Stimulated activated effector memory CD8-positive, alpha-beta T cell treated with anti-CD3 and anti-CD28 coated beads, Interleukin-12 subunit alpha, Interleukin-12 subunit beta, amount 100 ng/mL, for 72 hours (primary cell): ENCODE measurements at places on chromosomes 5 and 9.

- DNase-seq, result no peak
Observed at GRCh38 chr9:1429297-1429696, 379.1 kb downstream of the DMRT2 start.

GRCh38 chr9:129184596-129185122 lies 6.6 kb upstream of the IER5L start:
- no peak for DNase-seq

DNA sequence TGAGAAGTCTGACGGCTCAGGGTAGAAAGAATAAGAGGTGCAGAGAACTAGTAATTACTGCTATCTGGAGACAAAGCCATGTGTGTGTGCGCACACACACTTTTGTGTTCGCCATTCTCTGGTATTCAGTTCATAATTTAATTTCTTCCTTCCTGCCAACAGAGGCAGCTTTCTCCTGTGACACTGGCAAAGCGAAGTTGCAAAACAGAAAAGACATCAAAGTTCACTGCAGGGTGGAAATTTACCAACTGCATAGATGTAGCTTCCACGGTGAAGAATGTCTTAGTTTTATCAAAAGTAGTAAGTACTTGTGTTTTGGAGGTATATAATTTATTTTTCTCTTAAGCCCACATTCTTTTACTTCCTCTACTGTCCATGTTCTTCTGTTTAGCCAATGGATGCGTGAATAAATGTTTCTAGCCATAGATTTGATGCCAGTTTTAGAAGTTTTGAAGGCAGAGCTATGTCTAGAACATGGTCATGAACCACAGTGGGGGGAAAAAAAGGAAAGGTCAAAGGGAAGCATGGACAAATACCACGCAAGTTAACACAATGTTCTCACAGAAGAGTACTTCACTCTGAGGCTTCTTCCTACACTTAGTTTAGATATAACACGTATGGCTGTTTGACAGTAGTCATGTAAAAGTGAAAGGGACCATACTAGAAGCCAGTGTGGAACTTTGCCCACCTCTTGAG lies 536.5 kb upstream of the GRIA1 start:
- no peak for DNase-seq

DNA sequence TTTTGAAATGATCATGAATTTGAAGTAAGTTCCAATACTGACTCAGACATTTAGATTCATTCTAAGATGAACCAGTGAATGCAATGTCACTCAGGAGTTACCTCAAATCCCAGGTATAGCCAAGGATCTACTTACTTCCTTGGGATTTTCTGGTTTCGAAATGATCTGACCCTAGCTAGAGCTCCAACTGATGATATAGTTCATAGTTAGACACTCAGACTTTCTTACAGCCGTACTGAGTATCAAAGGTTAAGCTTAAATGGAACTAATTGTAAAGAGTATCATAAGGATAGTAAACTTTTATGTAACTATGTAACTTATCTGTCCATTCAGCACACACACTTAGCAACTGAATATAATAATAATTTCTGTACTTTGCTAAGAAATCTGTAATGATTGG lies 84.0 kb upstream of the FSD1L start:
- no peak for DNase-seq

DNA sequence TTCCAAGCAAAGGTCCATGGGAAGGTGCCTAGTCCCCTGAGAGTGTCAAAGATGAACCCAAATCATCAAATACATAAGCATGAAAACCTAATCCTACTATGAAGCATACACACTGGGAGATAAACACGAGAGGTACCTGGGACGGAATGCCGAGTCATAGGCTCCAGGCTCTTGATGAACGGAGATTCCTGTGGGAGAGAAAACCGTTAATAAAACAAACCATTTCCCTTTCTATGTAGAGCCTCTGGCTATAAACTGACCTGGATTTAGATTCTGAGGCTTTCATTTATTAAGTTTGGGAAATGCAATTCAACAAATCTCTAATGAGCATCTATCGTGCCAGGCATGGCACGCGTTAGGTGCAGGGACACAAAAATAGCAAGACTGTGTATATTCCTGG lies 206.4 kb upstream of the IL12B start:
- no peak for DNase-seq

- DNase-seq, result no peak
Observed at GRCh38 chr9:125961072-125961471, 213.9 kb downstream of the PBX3 start.

GRCh38 chr9:132214027-132214622 lies 52.3 kb downstream of the NTNG2 start:
- no peak for DNase-seq

GRCh38 chr5:81904861-81905260 lies 67.0 kb upstream of the ATG10 start:
- DNase-seq, result no peak

GRCh38 chr5:135046661-135047346 lies 12.8 kb upstream of the PITX1 start:
- no peak for DNase-seq

GRCh38 chr5:167644619-167645018 lies 646.8 kb upstream of the WWC1 start:
- DNase-seq, result no peak

DNA sequence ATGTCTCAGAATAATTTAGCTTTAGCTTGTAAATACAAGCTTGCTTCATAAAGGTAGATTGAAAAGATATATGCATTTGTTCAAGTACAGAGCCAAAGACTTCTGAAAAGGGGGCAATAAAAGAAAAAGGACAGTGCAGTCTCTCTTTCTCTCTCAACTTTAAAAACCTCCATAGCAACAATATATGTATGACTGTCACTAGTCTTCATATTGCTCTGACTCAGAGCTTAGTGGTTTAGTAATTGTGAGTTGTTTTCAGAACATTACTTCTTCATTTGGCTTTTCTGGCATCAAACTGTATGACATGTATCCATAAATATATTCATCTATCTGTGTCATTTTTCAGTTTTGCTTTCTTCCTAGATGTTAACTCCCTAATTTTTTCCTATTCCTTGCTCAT lies 194.6 kb upstream of the KIF2A start:
- DNase-seq, result no peak

DNA sequence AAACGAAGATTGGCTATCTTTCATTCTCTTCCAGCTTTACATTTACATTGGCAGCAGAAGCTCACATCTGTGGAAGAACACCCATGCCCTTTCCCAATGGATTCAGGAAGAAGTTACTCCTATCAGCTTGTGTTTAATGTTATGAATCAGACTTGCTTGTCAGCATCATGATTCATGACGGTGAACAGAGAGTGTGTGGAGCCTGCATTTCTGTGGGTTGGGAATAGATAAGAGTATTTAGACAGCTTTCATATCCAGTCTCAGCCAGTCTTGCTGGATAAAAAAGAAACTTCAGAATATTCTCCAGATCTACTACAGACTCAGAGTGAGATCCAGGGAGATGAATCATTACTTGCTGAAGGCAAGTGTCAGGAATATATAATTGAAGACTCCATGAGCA lies 812.9 kb upstream of the ZNF608 start:
- no peak for DNase-seq

DNA sequence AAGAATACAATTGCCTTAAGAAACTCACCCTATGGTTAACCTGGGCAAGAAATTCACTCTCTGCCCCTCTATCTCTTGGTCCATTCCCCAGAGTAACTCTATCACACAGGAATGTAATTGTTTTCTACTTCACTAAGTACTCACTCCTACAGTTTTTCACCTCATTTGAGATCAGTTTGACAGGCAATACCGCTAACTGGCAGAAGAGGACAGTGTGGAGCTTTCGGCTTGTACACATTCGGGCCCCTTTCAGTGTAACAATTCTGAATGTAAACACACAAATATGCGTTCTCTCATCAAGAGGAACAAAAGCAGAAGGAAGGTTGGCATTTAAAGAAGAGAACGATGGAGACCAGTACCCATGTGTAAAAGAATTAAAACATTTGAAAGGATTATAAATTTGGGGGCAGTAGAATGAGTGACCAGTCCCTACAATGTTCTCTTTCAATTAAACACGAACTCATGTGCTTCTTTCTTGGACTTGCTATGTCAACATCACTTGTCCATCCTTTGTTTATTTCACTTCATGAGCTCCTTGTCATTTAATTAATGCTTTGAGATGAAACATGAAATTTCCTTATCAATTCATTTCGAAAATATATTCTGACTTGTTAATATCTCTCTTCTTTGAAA lies 188.5 kb upstream of the GRAMD2B start:
- no peak for DNase-seq
